NCI-H187 treated with DMSO at 0.1 percent for 48 hours (cell line): ENCODE measurements at places on chromosomes 12 and 14.

DNA sequence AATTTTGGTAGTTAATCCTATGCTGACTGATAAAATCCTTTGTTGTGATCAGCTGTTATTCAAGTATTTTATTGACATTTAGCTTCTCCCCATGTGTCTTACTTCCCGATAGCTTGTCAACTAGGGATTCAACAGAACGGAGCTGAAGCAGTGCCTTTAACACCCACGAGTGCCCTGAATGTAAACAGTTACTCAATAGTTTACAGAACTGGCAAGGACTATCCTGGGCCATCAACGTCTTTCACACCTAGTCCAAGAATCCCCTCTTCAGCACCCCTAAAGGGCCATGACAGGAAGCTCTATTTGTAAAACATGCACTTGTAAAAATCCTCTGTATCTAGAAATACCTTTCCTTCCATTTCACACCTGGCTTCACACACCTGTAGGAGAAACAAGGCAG is 45.3 kb downstream of the SETD3 start:
- DNase-seq: no peak

- DNase-seq: no peak
Observed at GRCh38 chr12:132422040-132422380, 67.9 kb upstream of the FBRSL1 start.

- no peak for DNase-seq
Observed at GRCh38 chr12:8648576-8649205, 13.9 kb downstream of the MFAP5 start.

DNA sequence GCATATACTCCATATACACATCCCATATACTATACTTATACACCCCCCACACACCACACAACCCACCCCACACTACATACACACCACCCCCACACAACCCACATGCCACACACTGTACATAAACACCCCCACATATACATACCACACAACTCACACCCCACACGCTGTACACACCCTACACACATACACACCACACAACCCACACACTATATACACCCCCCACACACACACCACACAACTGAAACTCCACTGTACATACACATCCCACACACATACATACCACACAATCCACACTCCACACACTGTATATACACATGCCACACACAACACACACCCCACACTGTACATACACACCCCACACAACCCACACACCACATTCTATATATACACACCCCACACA is 81.0 kb downstream of the NOC4L start:
- no peak for DNase-seq

DNA sequence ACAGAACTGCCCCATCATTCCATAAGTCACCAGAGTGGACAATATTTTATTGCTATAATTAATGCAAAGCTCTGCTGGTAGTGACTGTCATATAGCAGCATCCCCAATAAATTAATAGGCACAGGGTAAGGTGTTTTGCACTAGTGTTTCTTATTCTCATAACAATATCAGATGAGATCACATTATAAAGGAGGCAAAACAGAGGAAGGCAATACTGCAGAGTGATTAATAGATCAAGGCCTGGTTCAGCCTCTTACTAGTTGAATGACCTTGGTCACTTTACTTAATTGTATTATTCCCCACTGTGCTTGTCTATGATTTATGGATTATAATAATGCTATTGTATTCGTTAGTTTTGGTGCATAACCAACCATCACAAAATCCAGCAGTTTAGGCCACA is 784.8 kb downstream of the VRK1 start:
- no peak for DNase-seq

DNA sequence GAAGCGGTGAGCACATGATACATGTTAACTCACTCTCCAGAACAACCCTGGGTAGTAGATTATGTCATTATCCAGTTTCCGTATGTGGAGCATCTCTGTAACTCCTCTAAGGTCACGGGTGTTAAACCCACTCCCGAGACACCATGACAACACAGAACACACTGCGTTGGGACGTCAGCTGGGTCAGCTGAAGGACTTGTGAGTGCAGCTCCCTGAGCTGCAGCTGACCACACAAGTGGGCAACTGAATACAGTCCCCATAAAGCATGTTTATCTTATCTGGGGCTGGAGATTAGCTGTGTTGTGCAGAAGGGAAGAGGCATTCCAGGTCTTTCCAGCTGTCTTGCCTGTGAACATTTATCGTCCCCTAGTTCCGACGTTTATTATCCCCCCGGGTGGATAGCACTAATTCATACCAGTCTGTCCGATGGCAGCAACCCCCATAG is 211.5 kb downstream of the CHST11 start:
- DNase-seq: no peak

DNA sequence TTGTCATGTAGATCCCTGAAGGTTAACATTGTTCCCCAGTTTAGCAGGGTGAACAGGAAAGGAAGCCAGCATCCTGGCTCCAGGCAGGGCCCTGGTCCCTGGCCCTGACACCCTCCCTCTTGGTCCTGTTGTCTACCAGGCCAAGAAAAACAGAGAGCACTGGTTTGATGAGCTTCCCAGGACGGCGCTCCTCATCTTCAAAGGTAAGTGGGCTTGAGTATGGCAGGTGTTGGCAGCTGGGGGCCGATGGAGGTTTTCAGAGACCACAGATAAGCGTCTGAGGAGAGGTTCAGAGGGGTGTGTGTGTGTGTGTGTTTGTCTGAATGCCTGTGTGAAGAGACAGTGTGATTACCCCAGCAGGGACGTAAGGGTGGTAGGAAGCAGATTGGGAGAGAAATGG is 56.3 kb downstream of the SLC8B1 start:
- peak; percentile 40 for DNase-seq

- no peak for DNase-seq
Observed at GRCh38 chr12:42742716-42743115, 153.2 kb upstream of the PRICKLE1 start.

DNA sequence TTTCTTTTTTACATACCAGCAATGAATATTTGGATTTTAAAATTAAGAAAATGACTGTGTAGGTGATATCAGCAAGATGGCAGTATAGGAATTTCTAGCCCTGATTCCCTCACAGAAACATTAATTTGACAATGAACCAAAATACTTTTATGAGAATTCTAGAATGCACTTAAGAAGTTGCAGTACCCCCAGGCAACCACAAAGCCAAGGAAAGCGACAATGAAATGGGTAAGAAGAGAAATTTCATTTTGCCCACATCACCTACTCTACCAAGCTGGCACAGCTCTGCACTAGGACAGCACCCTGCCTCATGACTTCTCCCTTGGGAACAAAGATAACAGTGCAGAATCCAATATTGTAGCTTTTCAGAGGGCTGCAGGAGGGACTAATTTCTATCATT is 6.6 kb downstream of the OR9K2 start:
- DNase-seq: no peak

- DNase-seq: no peak
Observed at GRCh38 chr12:92030618-92031017, 115.0 kb downstream of the BTG1 start.

- DNase-seq: no peak
Observed at GRCh38 chr12:10554228-10554755, 48.6 kb downstream of the EIF2S3B start.

- no peak for DNase-seq
Observed at GRCh38 chr14:73752297-73752992, 38.3 kb upstream of the PNMA1 start.

GRCh38 chr14:22872033-22872832 is 693 bp downstream of the LRP10 start:
- no peak for DNase-seq

GRCh38 chr12:99732131-99732530 is 84.6 kb downstream of the GARIN6 start:
- no peak for DNase-seq

GRCh38 chr14:74219277-74220205 is 19.7 kb upstream of the VSX2 start:
- DNase-seq: no peak

- DNase-seq: no peak
Observed at GRCh38 chr14:22656226-22656625, 12.1 kb upstream of the OR6J1 start.

- no peak for DNase-seq
Observed at GRCh38 chr12:48201091-48201490, 2.0 kb downstream of the OR10AD1 start.

DNA sequence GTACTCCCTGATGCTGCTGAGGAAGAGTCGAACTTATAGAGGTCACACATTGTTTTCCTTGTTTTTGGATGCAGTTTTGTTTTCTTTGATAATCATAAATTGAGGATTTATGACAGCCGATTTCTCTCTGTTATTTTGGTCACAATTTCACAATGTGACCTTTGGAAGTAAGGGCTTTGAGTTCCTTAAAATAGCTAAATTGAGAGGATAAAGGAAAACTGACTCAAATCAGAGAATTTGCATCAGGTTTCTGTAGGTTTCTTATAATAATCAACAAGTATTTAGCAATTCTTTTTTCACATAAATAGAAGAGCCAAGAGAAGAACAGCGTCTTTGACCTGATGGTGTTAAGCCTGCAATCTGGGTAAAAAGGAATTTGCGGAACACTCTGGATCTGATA is 66.1 kb downstream of the ETV6 start:
- DNase-seq: no peak
